ENCODE measurements at places on chromosomes 11 and 22.

GRCh38 chr11:29449281-29450074, 567.4 kb downstream of the KCNA4 start:
- no peak for DNase-seq

DNA sequence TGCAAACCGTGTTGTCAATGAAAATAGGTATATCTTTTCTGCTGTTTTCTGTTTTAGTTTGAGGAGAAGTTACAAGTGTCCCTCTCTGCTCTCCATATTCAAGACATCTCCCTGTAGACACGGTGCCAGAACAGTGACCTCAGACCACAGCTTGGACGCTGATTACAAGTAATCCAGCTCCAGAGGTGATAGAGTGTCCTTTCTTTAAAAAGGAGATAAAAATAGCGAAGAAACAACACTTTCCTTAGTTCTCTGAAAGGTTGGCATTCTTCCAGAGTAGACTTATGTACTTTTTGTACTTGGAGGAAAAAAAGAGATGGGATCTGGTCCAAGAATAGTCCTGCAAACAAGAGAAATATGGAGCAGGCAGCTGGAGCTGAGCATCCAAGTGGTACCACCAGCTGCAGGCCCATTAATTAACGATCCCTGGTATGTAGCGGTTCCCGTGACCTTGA, 43.0 kb upstream of the WT1 start:
- no peak for DNase-seq

DNA sequence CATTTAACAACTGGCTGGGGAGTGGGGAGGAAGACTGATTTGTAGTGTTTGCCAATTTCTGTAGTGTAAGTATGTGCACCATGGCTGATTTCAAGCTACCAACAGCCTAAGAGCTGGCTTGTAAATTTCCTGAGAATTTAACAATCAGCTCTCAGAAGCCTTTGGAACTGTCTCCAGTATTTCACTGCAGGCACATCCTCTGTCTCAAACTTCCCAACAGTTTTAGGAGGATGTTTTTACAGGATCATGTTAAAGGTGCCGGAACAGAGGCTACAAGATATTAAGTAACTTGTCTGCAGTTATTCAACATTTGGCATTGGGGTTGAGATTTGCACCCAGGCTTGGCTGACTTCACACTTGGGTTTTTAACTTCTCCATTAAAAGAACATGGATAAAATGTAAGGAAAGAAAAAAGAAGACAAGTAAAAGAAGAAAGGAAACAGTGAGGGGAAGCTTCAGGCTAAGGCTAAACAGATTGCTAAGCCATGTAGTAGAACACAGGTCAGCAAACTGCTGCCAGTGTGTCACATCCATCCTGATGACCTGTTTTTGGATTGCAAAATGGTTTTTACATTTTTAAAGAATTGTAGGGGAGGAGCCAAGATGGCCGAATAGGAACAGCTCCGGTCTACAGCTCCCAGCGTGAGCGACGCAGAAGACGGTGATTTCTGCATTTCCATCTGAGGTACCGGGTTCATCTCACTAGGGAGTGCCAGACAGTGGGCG, 204.8 kb upstream of the SESN3 start:
- no peak for DNase-seq

DNA sequence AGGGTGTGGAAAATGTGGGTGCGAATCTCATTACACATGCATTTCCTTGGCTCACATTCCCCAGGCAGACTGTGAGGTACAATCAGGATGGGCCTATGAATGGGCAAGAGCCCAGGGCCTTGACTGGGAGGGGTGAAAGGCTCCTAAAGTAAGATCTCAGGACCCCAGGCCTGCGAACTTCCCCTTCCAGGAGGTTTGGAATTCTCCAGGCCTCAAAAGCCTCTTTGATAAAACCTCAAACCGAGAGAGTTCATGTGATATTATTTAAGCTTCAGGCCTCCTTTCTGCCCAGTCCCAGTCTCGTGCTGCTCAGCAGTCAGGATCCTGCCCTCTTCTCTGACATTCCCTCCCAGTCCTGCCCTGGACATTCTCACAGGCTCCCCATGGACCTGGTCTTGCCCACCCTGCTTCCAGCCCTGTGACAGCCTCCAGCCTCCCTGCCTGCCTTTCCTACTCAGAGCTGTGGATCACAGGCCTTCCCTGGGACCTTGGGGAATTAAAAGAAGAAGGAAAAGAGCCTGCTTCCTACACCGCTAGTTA, 37.3 kb upstream of the TEAD1 start:
- DNase-seq = no peak

DNA sequence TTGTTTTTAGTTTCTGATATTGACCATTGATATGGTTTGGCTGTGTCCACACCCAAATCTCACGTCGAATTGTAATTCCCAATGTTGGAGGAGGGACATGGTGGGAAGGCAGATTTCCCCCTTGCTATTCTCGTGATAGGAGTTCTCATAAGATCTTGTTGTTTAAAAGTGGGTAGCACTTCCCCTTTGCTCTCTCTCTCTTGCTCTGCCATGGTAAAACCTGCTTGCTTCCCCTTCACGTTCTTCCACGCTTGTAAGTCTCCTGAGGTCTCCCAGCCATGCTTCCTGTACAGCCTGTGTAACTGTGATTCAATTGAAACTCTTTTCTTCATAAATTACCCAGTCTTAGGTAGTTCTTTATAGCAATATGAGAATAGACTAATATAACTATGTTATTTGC, 203.6 kb upstream of the CHORDC1 start:
- DNase-seq = no peak

- peak; percentile 81 for DNase-seq
Measured at GRCh38 chr11:62324731-62325556, 12.3 kb upstream of the ASRGL1 start.

GRCh38 chr11:78727816-78728215, 153.2 kb upstream of the NARS2 start:
- no peak for DNase-seq

- no peak for DNase-seq
Measured at GRCh38 chr11:20049231-20049630, 111.0 kb downstream of the DBX1 start.

GRCh38 chr22:48669986-48670716, 1157.5 kb downstream of the BRD1 start:
- no peak for DNase-seq

DNA sequence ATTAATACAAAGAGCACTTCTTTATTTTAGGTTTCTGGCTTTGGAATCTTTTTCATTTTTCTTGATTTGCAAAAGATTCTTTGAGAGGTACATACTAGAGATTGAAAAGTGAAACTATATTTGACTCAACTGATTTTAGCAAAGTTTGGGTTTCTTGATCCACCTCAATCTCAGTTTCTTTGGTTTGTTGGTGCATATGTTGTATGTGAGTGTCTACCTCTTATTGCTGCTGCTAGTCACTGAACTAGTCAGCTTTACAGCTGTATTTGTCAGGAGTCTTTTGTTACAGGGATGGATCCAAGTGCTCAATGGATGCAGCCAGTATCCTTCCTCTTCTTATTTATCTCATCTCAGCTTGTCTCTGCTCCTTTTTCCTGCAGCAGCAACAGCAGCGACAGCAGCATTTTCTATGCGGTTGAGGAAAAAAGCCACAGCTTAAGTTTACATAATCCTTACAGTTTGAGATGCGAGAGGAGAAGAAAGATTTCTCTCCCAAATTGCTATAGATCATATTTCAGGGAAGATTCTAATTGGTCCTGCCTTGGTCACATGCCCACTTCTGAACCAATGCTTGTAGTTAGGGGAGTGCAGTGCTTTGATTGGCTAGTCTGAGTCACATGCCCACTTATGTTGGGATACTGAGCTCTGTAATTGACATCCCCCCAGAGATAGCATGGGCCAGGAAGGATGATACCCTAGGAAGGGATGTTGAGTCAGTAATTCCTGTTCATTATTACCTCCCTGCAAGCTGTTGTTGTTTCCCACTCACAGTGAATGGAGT, 10.0 kb upstream of the ZNRF3 start:
- no peak for DNase-seq

DNA sequence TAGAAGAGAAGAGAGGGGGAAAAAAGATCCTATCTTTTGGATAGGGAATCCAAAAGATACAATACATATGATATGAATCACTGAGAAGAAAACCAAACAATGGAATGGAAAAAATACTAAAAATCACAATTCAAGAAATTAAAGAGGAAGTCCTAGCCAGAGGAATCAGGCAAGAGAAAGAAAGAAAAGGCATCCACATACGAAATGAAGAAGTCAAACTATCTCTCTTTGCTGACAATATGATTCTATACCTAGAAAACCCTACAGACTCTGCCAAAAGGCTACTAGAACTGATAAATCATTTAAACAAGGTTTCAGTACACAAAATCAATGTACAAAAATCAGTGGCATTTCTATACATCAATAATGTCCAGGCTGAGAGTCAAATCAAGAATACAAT, 91.4 kb downstream of the EFCAB6 start:
- no peak for DNase-seq

GRCh38 chr11:63769714-63770455, 1.3 kb upstream of the ZFTA start:
- DNase-seq = no peak

DNA sequence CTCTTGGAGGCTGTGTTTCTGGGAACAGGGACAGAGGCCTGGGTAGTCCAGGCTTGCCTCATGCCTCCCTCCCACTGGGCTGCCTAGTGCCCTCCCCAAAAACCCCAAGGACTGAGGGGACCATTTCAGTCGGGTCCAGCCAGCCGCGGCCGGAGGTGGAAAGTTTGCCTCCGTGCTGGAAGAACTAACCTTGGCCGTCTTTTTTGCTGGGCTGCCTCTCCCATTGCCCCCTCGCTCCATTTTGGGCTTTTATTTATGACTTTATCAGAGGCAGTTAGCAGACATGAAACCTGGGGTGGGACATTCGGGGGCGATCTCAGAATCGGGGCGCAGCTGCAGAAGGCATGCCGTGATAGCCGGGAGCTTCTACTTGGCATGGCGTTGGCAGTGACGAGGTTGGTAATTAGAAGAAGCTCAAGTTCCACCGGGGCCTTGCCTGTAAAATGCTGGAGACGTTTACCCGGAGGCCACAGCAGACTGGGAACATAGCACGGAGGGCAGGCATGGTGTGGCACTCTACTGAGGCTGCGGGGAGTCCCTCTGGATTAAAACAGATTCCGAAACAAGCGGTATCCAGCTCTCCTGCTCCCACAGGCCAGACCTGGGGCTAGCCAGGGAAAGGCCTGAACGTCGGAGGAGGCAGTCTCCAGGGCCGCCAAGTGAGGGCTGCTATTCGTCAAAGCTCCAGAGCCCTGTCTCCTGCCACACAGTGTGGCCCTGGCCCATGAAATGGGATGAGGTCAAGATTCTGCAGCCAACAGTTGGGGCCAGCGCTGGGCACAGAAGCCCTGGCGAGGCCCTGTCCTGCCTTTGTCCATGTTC, 76.4 kb upstream of the PPARA start:
- DNase-seq = no peak

GRCh38 chr11:120337355-120338106, 1.3 kb downstream of the ARHGEF12 start:
- DNase-seq = no peak

DNA sequence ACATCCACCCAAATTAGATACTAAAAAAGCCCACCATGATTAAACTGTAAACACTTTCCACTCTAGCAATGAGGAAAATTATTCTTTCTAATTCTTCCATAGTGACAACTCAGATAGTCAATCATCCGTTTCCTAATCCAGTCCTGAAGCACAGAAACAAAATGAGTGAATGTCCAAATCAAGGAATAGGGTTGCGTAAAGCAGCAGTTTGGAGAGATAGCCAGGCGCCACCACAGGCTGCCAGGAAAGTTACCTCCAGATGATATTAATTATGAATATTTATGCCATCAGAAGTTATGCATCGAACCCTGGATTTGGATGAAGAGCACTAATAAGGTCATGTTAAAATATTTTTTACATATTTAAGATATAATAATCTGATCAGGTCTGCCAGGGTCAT, 63.2 kb downstream of the ETS1 start:
- no peak for DNase-seq

- no peak for DNase-seq
Measured at GRCh38 chr11:65958774-65959420, 2.6 kb upstream of the SART1 start.

GRCh38 chr22:47807506-47807905, 1045.1 kb downstream of the TBC1D22A start:
- DNase-seq = no peak

DNA sequence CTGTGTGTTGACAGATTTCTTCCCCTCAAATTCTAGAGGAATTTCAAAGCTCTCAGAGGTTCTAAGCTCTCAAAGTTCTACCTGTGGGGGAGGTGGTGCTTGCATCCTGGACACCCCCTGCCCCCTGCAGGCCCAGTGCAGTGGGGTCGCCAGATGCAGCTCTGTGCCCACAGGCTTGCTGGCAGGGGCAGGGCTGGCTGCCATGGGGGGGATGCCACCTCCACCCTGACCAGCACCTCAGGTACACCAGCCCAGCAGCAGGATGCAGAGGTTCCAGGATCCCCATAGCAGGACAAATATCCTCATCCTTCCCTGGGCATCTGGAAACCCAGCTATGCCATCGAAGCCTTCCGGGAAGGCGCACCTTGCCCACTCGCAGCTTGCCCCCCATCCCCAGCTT, 91.1 kb downstream of the BRD1 start:
- DNase-seq = peak; percentile 13

DNA sequence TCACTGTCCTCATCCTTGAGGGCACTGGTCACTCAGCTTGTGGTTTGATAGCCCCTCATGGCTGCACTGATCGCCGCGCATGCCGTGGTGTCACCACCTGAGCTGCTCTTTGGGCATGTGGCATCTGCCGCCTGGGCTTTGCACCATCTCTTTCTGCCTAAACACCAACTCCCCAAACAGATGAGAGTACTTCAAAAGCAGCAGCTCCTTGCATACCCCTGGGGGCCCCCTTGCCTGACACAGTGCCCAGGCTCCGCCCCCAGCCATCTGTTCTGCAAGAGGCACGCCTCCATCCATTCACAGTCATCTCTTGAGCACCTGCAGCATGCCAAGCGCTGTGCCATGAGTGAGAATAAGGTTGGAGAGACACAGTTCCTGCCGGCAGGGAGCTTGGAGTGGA, 104.5 kb upstream of the B3GAT1 start:
- no peak for DNase-seq

GRCh38 chr11:126317756-126318573, 14.1 kb downstream of the DCPS start:
- peak; percentile 23 for DNase-seq

DNA sequence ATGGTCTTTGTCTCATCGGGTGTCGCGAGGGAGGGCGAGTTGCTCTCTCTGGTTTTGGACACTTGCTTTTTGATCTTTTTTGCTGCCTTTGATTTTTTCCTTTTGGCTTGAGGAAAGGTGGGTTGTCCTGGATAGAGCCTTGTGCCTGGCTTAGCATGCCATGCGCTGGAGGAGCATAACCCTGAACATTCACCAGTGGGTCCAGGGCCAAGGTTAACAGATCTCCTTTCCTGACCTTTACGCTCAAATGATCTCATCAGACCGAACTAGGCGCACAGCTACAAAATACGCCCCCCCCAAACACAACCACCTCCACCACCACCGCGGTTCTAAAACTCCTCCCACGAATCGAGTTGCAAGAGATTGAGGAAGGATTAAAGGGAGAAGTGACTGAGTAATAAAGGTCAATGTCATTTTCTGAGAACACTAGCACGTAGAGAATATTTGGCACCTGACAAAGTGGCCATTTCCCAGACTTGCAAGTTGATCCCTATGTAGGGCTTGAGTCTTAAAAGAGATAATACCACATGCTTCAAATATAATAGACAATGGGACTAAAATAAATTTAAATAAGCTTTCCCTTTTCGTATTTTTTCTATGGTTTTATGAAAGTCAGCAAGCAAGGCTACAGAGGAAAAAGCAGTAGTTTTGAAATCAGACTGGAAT, 48.7 kb upstream of the CADM1 start:
- no peak for DNase-seq

Measured in stimulated activated CD4-positive, alpha-beta T cell treated with anti-CD3 and anti-CD28 coated beads, Interleukin-2, amount 100 ng/mL, for 24 hours (primary cell).